GM18507 (cell line): ENCODE measurements at places on chromosomes 7 and 10.
A peak's percentile ranks its signal among the peaks of the same experiment; 100 is the strongest.

GRCh38 chr7:133983685-133984419 is 143.3 kb upstream of the LRGUK start:
- DNase-seq: no peak

DNA sequence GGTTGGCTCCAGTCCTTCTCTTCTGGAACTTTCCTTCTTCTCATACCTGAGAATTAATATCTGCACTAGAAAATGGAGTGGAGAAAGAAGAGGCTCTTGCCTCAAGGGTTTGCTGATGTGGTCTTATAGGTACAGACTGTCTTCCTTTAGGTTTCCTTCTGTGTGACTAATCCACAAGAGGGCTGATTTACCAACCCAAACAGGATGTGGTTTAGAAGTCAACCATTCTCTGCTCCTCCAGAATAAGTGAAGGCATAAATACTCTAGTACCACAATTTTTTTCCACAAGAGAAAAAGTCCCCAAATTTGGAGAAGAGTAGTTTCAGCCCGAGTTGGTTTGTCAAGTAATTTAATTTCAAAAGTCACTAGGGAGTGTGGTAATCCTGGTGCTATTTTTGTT is 85.8 kb downstream of the NRP1 start:
- DNase-seq: no peak

DNA sequence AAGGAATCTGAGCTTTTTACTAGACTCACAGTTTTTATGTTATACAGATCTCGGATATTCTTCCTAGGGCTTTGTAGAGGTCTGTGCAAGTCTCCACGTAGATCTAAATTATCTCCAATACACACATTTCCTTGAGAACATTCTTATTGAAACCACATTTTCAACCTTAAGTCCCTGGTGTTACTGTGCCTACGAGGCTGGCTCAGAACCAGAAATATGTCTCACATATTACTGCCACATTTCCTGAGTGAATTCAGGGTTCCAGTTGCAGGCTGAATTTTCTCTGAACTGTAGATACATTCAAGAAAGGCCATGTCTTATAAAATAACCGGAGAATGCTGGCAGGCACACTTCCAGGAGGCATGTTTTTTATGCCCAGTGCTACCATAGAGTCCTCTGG is 46.5 kb downstream of the INHBA start:
- no peak for DNase-seq

DNA sequence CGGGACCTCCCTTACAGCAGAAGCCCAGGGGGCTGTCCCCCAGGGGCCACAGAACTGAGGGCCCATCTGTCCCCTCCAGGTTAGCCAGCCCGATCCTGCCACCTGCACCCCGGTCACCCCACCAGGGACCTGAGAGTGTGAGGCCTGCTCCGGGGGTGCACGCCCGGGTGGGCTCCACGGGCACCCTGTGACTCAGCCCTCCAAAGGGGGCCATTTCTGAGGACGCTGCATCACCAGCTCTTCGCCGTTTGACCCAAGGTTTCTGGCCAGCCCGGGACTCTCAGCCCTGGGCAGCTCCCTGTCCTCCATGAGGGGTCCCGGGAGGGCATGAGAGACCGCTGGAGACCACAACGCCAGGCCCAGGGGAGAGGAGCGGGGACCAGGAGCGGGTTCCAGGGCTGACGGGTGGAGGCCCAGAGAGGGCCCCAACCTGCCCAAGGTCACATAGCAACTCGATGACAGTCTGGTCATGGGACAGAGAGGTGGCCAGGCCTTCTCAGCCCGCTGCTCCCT is 79.3 kb downstream of the ELFN1 start:
- no peak for DNase-seq

DNA sequence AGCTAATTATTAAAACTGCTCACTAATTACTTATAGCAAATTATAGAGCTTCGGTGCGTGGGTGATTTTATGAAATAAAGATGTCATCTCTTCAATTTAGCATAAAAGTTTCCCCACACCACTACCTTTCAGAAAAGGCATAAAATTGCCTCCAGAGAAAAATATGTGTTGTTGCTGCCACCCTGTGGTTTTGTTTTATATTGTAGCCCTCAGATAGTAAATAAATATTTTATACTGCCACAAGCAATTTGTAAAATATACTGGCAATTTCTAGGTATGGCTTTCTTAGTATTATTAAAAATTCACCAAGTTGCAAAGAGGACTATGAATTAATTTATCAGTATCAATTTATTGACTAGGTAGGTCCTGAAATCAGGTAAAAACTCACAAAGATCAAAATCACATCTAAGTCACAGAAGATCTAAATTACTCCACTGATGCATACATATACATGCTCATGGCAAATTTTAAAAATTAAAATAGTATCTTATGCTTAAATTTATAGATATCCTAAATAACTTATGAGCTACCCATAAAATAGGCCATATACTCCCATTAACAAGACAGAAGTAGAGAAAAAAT is 26.5 kb downstream of the ASNS start:
- DNase-seq: no peak

DNA sequence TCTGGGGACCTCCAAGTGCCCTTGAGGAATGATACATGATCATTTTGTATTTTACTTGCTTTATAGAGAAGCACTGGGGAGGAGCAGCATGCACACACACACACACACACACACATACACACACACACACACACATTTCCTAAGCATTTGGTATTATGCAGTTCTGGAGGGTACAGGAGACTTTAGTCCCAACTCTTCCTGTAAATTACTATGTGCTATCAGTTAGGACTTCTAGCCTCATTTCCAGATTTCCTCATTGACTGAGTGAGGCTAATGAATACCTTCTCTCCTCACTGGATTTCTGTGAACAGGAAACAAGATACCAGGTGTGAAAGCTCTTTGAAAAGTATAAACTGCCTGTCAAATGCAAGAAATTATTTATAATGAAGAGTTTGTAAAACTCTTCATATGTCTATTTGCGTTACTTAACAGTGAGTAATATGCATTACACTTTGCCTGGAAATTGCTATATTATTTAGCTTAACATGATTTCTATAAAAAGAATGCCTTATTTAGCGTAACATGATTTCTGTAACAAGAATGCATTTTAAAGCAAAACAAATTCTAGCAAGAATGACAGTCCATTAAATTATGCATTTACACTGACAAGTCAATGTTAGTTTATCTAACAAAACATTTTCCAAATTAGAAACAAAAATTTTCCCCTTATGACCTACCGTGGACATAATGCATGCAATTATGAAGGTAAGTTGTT is 34.2 kb downstream of the ACTA2 start:
- no peak for DNase-seq

- DNase-seq: peak; percentile 12
These were observed 148.2 kb upstream of the WNT16 start for GRCh38 chr7:121180436-121181063.

- DNase-seq: no peak
These were observed 587.0 kb downstream of the PARD3 start for GRCh38 chr10:34228066-34228465.

- no peak for DNase-seq
These were observed 78.5 kb downstream of the APBB1IP start for GRCh38 chr10:26516540-26517101.

DNA sequence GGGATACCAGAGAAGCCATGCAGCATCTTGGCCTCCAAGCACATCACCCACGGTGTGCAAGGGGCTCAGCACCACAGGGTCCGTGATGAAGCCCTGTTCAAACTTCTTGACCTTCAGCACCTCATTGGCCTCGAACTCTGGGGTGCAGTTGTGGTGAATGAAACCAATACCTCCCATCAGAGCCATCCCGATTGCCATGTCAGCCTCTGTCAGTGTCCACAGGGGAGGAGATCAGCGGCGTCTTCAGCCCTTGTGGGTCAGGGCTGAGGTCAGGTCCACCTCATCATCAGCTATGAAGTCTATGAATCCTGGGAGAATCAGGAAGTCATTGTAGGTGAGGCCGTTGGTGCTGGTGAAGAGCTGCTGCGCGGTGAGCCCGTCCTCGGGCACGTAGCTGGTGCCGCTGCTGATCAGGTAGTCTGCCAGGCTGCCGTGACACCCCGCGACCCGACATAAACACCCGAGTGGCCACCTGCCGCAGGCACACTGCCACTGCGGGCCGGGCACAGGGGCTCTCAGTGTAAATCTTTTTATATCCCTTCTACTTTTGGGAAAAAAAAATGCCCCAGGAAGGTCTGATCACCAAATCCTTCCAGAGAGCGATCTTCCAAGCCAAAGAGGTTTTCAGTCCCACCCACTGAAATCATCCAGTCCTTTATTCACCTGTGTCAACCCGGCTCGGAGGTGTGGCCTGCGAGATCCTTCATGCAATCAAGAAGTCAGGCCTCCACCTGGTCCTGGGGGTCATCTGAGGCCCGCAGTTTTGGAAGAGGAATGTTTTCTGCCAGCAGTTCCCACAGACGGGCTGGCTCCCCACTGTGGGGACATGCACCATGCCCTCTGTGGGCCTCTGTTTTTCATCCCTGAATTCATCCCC is 144.1 kb upstream of the KCNMA1 start:
- no peak for DNase-seq

- no peak for DNase-seq
These were observed 86.5 kb downstream of the HERC4 start for GRCh38 chr10:67988606-67989005.

GRCh38 chr7:93835702-93836101 is 54.9 kb downstream of the TFPI2 start:
- no peak for DNase-seq

GRCh38 chr7:18610331-18610948 is 114.9 kb downstream of the HDAC9 start:
- DNase-seq: no peak

GRCh38 chr10:21424459-21424861 is 101.0 kb downstream of the SKIDA1 start:
- DNase-seq: no peak

DNA sequence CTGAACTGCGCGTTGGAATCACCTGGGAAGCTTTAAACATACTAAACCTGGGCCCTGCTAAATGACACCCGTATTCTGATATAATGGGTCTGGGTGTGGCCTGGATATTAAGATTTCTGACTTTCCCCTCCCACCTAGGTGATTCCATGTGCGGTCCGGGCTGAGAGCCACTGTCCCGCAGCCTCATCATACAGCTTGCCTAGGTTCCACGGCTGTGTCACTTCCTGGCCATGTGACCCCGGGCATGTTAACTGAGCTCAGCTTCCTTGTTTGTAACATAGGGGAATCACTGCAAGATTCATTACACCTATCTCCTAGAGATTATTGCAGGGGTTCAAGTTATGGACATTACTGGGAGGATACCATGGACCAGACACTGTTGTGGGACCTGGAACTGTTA is 472.7 kb upstream of the GALNT17 start:
- DNase-seq: no peak

DNA sequence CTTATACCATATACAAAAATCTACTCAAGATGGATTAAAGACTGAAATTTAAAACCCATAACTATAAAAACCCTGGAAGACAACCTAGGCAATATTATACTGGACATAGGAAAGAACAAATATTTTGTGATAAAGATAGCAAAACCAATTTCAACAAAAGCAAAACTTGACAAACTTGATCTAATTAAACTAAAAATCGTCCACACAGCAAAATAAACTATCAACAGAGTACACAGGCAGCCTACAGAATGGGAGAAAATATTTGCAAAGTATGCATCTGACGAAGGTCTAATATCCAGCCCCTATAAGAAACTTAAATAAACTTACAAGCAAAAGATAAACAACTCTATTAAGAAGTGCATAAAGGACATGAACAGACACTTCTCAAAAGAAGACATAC is 240.1 kb downstream of the HGF start:
- no peak for DNase-seq

DNA sequence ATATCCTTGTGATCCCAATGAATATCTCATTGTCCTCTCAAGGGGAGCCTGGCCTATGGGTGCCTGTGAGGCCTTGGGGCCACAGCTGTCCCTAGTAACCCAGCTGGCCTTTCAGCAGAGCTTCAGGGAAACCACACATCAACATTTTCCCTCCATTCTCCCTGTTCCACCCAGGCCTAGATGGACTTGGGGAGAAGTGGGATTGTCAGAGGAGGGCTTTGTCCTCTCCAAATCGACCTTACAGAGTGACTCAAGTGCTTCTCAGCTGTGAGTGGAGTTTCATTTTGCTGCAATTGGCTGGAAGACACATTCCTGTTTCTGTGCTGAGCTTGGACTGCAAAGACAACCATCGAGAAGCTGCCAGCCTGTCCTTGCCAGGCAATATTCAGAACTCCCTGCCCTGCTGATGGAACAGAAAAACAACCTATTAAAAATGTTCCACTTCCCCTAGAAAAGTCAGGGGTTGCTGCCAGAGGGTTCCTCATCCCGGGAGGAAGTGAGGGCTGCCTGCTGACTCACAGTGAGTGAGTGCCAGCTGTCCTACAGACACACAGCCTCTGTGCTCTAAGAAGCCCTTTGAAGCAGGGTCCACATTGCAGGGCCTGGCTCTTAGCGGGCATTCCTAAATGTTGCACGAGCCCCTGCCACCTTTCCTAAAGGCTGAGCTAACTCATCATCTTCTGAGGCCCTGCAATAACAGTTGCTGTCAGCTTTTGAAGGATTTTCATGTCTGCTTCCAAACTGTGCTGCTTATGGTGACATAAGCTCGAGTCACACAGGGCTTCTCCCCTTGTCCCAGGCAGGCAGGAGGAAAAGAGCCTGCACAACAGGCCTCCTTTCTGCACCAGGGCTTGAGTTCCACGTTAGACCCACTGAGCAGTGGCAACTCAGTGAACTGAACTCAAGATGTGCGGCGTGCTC is 20.5 kb downstream of the STRA8 start:
- DNase-seq: no peak

GRCh38 chr7:53245721-53246120 is 210.3 kb downstream of the POM121L12 start:
- no peak for DNase-seq

DNA sequence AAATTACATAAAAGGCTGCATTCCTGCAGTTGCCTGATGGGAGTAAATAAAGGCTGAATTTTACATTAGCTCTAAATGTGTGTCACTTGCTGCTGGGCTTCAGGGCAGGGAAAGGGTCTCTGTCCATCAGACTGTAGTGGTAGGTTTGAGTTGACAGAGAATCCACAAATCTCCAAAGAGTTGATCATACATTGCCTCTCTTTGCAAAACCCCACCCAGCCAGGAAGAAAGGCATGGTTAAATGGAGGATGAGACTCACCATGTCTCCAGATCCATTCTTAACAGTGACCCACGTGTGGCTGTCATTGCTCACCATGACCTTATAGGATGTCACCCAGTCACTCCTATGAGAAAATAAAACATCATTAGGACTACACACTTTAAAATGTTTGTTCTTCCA is 92.8 kb downstream of the CPXM2 start:
- no peak for DNase-seq

GRCh38 chr7:80372415-80372814 is 139.4 kb downstream of the GNAT3 start:
- no peak for DNase-seq

DNA sequence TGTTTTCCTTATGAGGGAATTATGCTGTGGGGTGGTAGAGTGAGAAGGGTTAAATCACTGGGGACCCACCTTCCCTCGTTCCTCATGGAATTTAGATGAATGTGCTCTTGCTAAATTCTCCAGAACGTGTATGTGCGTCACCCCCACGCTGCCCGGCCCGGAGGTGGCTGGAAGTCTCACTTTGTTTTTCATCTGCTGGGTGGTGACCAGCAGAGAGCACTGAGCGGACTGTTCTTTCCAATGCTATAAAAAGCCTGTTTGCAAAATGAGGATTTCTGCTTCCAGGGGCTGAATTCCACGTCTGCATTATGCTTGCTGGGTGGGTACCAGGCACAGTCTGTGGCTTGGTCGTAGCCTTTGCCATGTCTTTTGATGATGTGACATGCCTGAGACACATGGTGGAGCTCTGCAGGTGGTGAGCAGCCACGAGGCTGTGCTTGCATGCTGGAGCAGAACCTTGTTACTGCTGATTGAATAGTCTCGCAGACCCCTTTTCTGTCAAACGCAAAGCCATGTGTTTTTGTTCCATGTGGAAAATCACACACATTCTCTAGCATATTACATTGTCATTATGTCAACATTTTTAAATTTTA is 31.9 kb upstream of the INSYN2A start:
- DNase-seq: no peak
